Right cardiac atrium (tissue), 5 donors: ENCODE measurements at places on chromosomes 2 and 18. TPM values are rescaled to one million over a fixed set of nuclear protein-coding genes. Genes with fewer than 3 reads are reported as not detected.

RNF103 gene
- 41.8 TPM for total RNA-seq

SLC4A3 gene
- 439 TPM for total RNA-seq

MYL12A gene
- 926 TPM for total RNA-seq

SAG gene
- not detected for total RNA-seq

GRCh38 chr2:145141981-145142380 is 622.1 kb upstream of the ZEB2 start:
- no peak for DNase-seq

GRCh38 chr2:74429487-74430451 is 8.2 kb downstream of the WDR54 start:
- no peak for DNase-seq
